ENCODE measurements at places on chromosomes 11 and 22.

DNA sequence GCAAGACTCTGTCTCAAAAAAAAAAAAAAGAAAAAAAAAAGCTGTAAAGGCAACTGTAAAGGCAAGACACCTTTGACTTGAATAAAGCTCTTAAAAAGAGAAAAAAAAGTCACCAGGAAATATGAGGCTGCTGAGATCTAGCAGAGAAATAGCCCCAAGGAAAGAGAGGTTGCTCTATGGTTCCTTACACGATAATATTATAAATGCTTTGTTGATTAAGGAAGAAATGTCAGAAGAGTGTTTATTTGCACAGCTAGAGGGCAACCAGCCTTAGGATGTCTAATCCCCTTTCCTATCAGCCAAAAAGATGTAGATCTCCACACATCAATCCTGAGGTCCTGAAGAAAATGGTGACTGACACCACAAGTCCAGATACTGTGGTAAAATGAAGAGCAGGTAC is 32.0 kb downstream of the RBFOX2 start:
- no peak for DNase-seq

- no peak for DNase-seq
These were observed 268.8 kb downstream of the DDX10 start for GRCh38 chr11:108933630-108934029.

GRCh38 chr11:24567380-24567779 is 70.5 kb downstream of the LUZP2 start:
- DNase-seq = peak; percentile 29

- no peak for DNase-seq
These were observed 10.5 kb downstream of the ARL14EP start for GRCh38 chr11:30333405-30333804.

DNA sequence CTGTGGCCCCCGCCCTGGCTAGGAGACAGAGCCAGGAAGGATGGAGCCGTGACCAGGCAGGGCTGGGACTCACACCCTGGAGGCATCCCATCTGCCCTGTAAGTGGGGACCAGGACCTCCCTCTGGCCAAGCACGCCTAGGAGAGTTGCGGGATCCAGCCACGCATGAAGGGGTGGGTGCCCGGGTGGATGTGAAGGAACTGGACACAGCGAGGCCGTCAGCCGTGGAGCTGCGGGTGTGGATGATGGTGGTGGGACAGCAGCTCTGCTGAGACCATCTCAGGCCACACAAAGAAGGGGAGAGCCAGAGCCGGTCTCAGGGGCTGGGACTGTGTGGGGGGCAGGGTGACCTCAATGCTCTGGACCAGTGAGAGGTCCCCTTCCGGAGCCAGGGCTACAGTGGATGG is 746.4 kb downstream of the BRD1 start:
- DNase-seq = no peak

DNA sequence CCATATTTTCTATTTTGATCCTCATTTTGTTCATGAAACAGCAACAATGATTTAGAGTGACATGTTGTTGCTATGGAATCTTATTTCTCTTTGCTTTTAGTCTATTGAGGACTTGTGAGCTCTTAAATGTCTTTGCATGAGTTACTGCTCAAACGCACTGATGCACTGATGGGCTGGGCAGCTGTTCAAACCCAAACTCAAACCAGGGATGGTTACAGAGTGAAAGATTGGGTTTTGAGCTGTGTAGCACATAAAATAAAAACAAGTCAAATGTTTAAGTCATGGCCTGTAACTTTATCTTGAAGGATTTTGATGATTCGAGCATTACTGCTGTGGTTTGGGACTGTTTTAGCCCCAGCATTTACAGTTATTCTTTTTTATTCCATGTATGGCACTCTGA is 20.1 kb upstream of the NCAM1 start:
- no peak for DNase-seq

- DNase-seq = no peak
These were observed 14.2 kb downstream of the SHISAL1 start for GRCh38 chr22:44298406-44299091.

GRCh38 chr11:87719326-87720073 is 455.7 kb downstream of the RAB38 start:
- DNase-seq = peak; percentile 38

- DNase-seq = no peak
These were observed 332 bp upstream of the HMGXB4 start for GRCh38 chr22:35257002-35257320.

DNA sequence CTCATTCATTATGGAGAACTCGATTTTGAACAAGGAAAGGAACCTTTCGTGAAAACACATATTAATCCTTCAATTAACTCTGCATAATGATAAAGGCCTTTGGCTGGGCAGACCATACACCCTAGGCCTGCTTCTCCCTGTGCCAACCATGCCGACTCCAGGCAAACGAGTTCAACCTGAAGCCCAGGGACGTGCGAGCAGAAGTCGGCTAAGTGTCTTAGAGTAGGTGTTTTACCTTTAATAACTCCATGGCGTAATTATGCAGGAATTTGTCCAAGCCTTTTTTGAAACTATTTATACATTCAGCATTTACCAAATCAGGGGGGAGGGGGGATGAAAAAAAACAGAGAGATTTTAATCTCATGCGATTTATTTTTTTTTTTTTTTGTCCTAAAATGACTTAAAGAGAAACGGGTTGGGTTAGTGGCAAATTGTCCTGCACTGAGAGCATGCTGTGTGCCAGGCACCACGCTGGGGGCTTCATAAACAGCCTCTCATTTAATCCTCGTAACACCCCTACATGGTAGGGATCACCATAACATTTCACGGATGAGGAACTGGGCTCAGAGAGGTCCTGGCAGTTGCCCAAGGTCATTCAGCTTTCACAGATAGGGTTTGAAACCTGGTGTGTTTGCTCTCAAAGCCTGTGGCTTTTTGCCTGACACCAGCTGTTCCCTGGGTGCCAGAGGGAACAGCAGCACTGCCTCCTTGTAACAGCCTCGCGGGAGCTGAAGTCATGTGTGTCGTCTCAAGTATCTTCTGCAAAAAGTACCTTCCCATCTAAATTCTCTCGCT is 423.9 kb downstream of the MN1 start:
- no peak for DNase-seq

- DNase-seq = no peak
These were observed 14.8 kb downstream of the VPS37C start for GRCh38 chr11:61146416-61146815.

DNA sequence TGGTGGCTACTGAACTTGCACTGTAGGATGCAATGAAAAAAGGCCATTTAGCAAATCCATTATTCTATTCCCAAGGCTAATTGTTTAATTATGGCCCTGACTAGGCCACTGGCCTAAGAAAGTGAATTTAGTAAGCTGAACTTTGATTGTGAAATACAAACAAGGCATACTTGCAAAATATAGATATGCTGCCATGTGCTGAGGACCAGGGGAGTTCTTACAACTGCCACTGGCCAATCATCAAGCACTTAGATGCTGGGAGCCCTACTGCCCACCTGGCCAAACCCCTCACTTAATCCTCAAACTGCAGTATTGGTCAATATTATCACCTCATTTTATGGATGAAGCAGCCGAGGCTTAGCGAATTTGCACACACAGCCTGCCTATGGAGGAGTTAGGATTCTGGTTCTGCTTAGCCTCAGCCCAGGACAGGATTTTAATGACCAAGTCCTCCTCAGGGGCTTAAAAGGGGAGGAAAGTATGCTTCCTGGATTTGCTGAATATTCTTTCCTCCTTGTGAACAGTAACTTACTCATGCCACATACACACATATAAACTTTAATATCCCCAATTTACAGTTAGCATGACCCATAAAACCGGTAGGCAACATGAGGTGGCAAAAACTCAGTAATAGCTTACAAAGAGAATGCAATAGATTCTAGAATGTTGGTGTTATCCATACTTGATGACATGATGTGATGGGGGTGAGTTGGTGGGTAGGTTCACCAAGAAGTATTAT is 39.3 kb downstream of the CD44 start:
- no peak for DNase-seq

- no peak for DNase-seq
These were observed 83.5 kb upstream of the EIF3D start for GRCh38 chr22:36612458-36612857.

GRCh38 chr11:117066959-117067358 is 31.3 kb downstream of the SIK3 start:
- DNase-seq = no peak

DNA sequence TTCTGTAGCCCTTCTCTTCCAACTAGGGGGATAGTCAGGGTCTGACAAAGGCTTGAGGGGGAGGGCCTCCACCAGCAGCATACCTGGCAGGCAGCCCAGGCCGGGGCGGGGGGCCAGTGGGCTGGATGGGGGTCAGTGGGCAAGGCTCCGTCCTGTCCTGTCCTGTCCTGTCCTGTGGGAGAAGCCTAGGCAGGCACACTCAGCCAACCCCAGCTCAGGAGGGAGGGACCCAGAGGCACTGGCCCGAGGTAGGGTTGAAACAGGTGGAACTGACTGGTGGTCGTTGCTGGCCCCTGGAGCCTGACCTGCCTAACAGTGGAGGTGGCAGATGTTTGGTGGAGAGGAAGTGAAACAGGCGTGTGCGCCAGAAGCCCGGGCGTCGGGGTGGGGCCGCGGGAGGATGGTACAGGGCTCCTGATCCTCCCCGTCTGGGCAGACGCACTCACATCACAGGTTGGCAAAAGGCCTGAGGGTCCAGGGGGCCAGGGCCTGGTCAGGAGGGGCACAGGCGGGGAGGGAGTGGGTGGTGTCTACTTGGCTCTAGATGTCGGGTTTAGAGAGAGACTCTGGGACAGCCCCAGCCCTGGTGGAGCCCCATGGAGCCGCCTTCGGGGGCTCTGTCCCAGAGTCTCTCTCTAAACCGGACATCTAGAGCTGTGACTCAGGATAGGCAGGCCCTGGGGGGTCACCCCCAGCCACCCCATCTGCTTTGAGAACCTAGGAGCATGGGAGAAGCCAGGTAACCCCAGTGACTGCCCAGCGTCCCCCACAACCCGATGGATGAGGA is 32.5 kb upstream of the GRAMD4 start:
- peak; percentile 56 for DNase-seq

- no peak for DNase-seq
These were observed 7.5 kb downstream of the ARHGAP32 start for GRCh38 chr11:129184581-129184980.

DNA sequence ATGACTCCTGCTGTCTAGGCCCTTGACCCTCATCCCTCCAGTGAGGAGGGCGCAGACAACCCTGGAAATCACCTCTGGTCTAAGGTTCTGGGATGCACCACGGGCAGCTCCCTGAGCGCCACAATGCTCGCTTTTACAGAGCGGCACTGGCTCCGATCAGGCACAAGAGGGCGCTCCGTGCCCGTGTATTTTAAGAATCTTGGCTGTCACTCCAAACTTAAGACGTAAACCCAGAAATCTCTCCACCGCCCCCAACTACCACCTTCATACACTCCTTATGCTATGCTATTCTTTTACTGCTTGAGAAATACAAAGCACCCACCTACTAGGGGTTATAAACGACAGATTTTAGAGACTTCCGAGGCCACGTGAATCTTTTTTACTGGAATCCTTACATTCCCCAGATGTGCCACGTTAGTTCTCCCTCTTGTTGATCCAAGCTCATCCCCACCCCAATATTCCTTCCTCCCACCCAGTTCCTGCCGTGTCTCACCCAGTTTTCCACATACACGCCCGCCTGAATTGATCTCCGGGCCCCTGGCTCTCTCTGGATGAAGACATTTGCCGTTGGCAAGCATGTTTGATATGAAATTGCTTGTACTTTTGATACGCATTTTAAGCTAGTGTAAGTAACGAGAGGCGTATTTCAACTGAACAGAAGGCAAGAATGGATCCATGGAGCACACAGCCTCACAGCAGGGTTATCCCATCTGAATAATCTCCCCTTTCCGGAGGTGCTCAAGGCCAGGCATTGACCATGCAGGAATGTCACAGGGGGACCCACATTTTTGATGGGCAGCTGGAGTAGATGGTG is 453.5 kb downstream of the OPCML start:
- DNase-seq = peak; percentile 61

DNA sequence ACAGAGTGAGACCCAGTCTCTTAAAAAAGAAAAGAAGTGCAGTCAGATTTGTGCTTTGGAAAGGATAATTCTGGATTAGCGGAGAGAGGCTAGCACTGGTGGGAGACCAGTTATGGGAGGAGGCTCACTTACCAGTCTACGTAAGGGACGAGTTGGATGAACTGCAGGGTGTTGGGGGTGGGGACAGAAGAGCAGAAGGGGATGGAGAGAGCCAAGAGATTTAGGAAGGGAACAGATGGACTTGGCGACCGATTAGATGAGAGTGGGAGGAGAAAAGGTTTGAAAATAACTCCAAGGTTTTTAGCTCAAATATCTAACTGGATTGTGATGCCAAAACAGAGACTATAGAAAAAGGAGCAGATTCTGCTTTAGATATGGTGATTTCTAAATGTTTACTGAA is 81.4 kb downstream of the SFI1 start:
- DNase-seq = no peak

- no peak for DNase-seq
These were observed 77.4 kb upstream of the CSNK2A3 start for GRCh38 chr11:11430431-11430830.

DNA sequence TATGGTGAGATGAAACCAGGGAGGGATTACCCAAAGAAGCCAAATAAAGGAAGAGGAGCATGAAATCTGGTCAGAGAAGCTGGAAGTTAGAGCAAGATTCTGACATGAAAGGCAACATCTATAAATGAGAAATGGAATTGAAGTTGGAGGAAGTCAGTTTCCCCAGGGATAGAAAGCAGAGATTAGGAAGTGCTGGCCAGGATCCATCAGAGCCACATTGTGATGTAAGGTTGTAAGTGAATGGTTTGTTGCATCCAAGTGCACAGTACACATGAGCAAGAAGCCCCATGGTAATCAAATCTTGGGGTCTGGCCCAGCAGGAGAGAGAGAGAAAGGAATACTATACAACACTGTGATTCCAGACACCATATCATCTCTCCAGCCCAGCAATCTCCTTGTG is 6.6 kb upstream of the NLRP10 start:
- DNase-seq = no peak

DNA sequence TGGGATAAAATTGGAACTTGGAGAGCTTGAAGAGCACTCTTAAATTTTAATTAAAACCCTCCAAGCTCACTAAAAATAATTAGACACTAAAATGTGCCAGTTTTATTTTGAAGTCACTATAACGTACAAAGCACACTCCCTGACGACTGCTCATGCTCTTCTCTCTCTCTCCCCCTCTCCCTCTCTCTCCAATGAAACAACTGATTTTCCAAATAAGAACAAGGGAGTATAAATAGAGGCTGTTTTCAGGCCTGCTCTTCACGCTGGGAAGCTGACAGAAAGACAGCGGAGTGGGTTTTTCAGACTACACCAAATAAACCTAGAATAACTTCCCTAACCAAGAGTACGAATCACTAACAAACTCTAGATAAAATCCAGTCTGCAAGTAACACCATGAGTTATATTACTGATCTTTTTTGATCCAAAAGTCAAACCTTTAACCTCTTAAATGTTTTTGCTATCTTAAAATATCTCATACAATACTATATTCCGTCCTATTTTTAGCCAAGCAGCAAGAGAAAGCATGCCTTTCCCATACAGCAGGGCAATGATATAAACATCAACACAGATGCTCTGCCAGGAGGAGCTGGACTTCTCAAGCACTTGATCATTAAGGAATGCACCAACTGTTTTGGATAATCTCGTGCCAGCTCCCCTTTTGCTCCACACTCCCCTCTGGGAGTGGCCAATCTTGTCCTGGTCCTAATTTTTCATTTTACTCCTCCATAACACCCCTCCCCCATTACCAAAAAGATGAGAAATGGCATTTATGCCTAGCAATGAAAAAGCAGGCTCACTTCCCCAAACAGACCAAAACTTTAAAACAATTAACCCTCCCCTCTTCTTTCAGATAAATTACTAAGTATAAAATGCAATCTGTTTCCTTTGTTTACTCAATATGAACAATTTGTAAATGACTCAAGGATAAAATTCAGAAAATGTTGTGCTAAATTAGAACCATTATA is 116.9 kb downstream of the SOX6 start:
- no peak for DNase-seq

GRCh38 chr11:89490981-89491690 is at the start of gene NOX4:
TSS of gene NOX4 (minus strand) at chr11:89491375. CDS start at chr11:89491246, 129 bp downstream.
- no peak for DNase-seq
